ENCODE measurements at places on chromosomes 1 and 21.

DNA sequence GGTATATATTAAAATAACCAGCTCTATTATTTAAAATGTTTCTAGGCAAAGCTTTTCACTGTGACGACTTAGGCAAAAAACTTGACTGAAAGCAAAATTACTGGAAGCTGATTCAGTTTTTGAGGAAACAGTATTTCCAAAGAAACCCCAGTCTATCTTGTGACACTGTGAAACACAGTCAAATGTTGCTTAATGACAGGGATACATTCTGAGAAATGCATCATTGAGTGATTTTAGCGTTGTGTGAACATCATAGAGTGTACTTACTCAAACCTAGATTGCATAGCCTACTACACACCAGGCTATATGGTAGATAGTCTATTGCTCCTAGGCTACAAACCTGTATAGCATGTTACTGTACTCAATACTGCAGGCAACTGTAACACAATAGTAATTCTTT lies 116.9 kb upstream of the KCNK1 start:
- no peak for DNase-seq

GRCh38 chr1:108816049-108816893 lies 40.6 kb downstream of the AKNAD1 start:
- DNase-seq, result peak; percentile 73

GRCh38 chr1:4596486-4596885 lies 57.9 kb upstream of the AJAP1 start:
- no peak for DNase-seq

- no peak for DNase-seq
Observed at GRCh38 chr1:169538998-169539871, 47.0 kb downstream of the F5 start.

GRCh38 chr1:245079021-245079609 lies 75.7 kb upstream of the KIF26B start:
- DNase-seq, result peak; percentile 42

DNA sequence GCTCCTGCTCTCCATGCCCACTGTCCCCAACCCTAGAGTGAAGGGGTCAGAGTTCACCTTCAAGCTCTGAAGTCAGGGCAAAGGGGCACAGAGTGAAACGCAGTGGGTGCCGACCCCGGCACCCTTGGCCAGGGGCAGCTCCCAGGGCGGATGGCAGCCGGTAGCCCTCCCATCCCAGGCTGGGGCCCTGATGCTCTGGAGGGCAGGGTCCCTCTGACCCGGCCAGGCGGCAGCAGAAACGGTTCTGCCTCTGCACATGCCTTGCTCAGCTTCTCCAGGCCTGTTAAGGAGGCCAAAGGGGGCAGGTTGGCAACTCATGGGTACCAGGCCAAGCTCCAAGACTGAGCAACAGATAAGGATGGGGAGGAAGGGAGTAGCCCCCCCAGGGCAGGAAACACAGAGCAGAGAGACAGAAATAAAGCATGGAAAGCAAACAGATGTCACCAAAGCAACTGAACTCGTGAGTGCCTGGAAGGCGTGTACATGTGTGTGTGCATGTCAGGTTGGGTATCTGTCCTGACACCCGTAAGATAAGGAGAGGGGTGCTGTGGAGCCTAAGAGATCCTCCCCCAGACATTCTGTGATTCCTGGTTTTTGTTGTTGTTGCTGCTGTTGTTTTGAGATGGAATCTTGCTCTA lies 112.3 kb upstream of the IFFO2 start:
- no peak for DNase-seq

DNA sequence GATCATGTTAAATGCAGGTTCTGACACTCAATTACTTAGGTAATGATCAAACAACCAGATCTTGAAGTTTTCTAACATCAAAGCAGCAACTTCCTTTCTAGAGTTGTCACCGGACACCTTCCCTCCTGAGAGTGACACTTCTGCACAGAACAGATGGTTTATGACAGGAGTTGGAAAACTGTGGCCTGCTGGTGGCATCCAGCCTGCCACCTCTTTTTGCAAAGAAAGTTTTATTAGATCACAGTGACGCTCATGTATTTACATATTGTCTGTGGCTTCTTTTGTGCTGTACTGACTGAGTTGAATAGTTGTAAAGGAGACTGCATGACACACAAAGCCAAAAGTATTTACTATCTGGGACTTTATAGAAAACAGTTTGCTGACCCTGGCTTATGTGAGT lies 28.3 kb downstream of the DDR2 start:
- no peak for DNase-seq

DNA sequence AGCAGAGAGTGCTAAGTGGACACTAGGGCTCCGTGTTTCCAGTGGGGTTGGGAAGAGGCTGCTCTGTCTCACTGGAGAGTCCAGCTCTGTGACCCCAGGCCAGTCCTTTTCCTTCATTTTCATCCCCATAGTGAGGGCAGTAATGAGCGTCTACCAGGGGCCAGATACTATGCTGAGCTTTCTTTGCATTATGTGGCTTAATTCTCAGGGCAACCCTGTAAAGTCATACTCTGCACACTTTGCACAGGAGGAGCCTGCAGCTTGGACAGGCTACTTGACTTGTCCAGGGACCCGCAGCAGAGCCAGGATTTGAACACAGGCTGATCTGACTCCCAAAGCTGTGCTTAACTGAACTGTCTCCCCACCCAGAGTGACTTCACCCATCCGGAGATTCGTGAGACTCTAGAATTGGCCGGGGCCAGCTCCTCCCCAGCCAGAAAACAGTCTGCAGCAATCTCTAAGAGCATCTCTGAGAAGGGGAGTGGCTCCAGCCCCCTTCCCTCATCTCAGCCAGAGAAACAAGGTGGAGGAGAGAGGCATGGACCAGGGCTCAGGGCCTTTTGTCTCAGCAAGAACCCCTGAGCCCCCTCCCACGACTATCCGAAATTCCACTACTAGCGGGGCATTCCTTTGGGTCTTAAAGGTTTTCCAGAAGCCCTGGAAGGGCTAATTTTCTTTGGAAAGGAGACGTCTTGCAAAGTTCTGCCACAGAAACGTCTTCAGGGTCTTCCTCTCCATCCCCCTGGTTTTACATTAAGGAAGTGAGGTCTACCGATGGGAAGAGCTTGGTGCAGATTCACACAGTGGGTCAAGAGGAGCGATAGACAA lies 866 bp upstream of the FNDC5 start:
- peak; percentile 43 for DNase-seq

- DNase-seq, result peak; percentile 44
Observed at GRCh38 chr1:232036181-232036933, 409.8 kb downstream of the DISC1 start.

GRCh38 chr1:222976453-222976852 lies 161.6 kb downstream of the DISP1 start:
- DNase-seq, result no peak

DNA sequence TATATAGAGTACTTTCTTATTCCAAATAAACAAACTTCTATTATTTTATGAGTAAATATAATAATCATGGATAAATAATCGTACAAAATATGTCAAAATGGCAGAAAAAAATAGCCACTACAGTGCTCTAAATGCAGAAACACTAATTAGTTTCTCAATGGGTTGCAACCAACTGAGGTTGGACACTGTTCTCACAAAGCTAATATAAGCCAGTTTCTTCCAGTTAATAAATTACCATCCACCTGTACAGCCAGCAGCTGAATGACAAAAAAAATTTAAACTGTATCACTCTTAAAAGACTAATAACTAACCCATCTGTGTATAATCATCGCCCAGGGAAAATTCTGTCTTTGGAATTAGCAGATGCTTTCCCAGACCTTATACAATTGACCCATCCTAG lies 36.9 kb downstream of the GDAP2 start:
- no peak for DNase-seq

GRCh38 chr1:102852613-102853012 lies 255.7 kb downstream of the COL11A1 start:
- DNase-seq, result no peak

DNA sequence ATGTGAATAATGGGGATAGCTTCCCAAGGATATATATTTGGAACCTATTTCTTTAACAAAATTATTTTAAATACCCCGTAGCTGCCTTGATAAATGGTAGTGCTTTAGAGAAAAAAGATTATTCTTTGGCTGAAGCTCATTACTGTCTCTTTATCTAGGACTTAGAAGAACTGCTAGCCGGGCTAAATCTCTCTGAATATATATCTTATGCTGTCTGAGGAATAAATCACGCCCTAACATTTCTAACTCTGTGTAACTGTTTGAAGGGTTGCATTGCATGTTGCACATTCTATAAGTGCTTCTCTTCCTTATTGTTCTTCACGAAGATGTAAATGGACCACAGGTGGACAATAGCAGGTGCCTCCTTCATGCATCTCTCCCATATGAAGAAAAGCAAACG lies 585.0 kb upstream of the ZP4 start:
- DNase-seq, result no peak

- no peak for DNase-seq
Observed at GRCh38 chr1:203089001-203089650, 3.3 kb upstream of the MYOG start.

- DNase-seq, result peak; percentile 91
Observed at GRCh38 chr1:21217812-21218596, 41.3 kb upstream of the EIF4G3 start.

GRCh38 chr1:229047840-229048620 lies 222.9 kb upstream of the RAB4A start:
- no peak for DNase-seq

DNA sequence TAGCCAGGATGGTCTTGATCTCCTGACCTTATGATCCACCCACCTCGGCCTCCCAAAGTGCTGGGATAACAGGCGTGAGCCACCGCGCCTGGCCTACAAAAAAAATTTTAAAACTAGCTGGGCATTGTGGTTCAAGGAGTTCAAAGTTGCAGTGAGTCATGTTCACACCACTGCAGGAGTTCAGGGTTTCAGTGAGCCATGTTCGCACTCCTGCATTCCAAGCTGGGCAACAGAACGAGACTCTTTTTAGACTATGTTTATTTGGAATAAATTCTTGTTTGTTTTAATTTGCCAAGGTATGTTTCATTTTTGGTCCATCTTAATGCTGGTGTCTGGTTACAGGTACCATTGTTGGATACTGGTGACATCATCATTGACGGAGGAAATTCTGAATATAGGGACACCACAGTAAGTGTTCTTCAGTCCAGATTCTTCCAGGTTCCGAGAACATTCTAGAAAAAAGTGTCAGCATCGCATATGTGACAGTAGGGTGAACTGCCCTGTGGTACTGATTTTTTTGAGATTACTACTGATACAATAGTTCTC lies 3.9 kb downstream of the PGD start:
- DNase-seq, result no peak

- no peak for DNase-seq
Observed at GRCh38 chr1:165898837-165899236, 71.4 kb downstream of the UCK2 start.

DNA sequence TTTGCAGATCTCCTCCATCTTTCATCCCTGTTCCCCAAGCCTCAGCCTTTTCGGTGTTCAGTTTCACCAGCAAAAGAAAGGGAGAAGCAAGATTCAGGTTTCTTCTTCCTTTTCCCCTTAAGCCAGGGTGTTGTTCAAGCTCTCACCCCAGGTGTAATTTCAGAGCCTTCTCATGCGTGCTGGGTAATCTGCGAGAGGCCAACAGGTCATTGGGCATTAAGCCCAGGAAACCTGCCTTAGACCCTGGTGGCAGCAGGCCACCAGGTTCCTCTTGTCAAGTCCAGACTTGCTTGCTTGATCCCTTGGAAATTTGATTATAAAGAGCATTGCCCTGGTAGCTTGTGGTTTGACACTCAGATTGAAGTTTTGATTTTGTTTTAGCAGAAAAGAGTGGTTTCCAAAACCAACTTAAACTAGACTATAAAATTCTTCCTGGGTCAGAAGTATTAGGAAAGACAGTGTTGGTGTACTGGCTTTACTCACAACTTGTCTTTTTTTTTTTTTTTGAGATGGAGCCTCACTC lies 6.9 kb downstream of the AKR1A1 start:
- no peak for DNase-seq

DNA sequence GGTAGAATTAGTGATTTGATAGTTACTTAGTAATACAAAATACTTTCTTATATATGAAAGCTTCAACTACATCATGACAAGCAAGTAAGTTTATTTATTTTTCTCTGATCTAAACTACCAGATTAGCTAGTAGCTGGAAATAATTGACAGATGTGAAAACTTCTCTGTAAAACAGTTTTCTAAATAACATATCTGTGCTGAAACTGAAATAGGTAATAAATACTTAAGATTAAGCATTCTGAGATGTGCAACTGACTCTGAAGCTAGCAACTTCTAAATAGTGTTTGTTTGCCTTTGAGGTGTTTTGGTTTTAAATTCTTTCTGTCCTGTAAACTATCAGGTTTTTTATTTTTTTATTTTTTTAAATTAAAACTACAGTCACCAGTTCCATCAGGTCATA lies 18.5 kb upstream of the LHX8 start:
- no peak for DNase-seq

DNA sequence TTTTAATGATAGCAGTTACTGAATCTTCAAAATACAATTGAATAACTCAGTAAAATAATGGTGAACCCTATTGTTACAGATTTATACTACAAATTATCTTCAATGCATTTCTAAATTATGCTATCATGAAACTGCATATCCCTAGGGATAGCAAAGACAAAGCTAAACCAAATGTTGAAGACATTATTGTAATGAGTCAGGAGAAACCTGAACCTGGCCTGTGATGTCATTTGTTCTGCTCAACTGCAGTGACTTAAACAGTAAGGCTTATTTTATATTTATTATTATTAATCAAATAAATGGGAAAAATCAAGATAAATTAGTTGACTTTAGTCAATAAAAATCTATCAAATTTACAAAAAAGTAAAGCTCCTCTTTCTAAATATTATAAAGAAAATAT lies 100.3 kb downstream of the UCHL5 start:
- DNase-seq, result no peak

DNA sequence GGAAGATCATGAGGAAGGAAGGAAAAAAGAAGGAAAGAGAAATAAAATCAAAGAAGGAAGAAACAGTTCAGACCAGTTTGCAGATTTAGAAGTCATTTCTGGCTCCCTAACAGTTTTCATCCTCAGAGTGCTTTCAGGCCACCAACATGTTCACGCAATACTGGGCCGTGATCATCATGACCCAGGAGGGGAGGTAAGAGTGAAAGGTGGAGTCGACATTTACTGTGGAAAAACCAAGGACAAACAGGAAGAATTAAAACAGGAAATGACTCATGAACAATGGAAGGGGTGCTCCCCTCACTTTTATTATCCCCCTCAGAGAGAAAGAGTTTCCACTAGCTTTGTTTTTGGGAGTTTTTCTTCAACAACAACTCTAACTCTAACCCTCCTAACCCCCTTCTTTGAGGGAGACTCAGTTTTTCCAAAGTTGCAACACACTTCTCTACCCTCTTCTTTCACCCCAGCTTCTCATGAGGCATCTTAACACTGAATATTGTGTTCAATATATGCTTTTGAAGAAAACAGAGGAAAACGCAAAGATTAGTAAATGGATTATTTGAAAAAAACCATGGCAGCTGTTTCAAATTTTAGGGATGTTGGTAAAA lies 60.4 kb downstream of the VANGL2 start:
- DNase-seq, result no peak

GRCh38 chr1:25699500-25700143 lies 83.0 kb downstream of the MAN1C1 start:
- DNase-seq, result no peak

Data from GM23338 (cell line).